ENCODE measurements at places on chromosomes 6 and 20.

GRCh38 chr20:57612916-57613315 is 7.3 kb downstream of the ZBP1 start:
- DNase-seq: no peak

DNA sequence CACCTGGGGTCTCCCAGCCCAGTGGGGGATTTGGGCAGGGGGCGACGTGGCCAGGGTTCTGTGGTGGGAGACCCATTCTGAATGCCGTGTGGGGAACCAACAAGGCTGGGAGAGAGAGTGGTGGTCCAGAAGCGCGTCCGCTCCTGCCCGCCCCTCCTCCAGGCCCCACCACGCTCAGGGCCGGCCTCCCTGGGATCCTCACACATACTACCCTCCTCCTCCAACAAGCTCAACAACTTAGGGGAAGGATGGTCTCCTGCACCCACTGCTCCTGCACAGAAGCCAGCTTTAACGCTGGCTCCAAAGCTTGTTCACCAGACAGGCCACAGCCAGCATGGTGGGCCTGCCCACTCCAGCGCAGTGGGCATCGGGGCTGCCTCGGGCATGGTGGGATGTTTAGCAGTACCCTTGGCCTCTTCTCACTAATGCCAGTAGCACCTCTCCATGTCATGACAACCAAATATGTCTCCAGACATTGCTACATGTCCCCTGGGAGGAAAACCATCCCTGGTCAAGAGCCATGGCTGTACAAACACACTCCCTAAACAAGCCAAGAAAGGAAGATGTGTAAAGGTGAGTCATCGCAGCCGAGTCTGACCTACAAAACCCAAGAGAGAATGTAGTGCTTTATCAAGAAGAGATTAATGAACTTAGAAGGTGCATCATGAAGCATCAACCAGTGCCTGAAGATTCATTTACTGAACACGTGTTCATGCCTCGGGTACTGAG is 75.7 kb downstream of the BMP7 start:
- peak; percentile 79 for DNase-seq

DNA sequence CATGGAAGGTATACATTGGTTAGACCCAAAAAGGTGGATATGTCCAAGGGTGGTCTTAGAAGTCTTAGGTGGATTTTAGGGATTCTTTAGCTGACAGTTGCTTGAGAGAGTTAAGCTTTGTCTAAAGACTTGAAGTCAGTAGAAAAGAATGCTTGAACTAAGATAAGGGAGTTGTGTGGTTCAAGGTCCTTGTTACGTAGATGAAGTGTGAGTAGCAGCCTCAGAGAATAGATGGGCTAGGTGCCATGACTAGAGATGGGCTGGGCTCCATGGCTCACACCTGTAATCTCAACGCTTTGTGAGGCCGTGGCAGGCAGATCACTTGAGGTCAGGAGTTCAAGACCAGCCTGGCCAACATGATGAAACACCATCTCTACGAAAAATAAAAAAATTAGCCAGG is 1.7 kb downstream of the SHLD1 start:
- DNase-seq: no peak

DNA sequence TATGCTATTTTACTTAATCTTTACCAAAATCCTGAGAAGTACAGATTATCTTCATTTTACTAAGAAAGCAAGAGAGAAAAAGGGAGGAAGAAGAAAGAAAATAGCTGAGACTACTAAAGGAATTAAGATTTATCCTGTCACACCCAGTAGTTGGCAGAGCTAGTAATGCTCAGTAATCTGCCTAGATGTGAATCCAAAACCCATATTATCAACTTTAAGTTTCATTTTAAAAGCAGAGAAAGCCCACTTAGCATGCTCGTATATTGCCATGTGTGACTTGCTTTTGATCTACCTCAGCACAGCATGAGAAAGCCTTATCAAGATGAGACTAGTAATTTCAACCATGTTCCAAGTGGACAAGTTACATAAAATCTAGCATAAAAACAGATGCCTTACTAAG is 451.5 kb downstream of the TENT5A start:
- no peak for DNase-seq

- peak; percentile 23 for DNase-seq
Measured at GRCh38 chr6:139482287-139482686, 107.8 kb upstream of the CITED2 start.

DNA sequence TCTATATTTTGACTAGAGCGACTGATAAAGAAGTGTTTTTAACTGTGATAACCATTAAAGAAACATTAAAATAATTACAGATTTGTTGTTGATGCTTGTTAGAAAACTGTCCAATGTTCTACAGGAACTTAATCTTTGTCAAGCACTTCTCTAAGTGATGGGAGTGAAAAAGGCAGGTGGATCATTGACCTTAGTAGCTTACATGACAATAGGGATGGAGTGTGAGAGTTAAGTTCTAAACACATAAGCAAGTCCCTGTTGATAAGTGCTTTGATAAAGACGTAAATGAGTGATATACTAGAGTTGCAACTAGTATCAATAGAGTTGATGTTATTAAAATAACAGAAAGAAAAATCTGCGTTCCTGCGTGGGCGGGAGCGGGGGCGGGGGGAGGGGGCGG is 931.5 kb upstream of the EPHA7 start:
- DNase-seq: no peak

GRCh38 chr6:165636402-165637048 is 26.5 kb downstream of the PDE10A start:
- no peak for DNase-seq

- no peak for DNase-seq
Measured at GRCh38 chr6:42225029-42225339, 7.3 kb upstream of the MRPS10 start.

DNA sequence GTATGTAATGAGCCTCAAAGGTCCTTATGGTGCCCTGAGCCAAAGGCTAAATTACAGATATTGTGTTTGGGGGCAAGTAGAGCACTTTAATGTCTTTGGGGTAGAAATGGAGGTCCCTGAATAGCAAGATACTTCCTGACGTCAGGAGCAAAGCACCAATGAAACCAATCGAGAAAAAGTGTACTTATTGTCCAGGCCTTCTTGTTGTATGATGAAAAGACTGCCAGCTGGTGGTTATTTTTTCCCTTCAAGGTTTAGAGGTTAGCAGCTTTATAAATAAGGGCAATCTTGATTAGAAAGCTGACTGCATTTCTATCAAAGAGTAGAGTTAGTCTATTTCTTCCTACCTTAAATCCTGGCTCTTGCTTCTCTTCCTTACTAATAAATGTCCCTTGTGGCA is 76.1 kb upstream of the HSF2 start:
- DNase-seq: no peak

- DNase-seq: no peak
Measured at GRCh38 chr6:155483858-155484257, 28.2 kb upstream of the NOX3 start.

GRCh38 chr6:162706232-162706631 is 21.3 kb downstream of the PRKN start:
- DNase-seq: no peak

DNA sequence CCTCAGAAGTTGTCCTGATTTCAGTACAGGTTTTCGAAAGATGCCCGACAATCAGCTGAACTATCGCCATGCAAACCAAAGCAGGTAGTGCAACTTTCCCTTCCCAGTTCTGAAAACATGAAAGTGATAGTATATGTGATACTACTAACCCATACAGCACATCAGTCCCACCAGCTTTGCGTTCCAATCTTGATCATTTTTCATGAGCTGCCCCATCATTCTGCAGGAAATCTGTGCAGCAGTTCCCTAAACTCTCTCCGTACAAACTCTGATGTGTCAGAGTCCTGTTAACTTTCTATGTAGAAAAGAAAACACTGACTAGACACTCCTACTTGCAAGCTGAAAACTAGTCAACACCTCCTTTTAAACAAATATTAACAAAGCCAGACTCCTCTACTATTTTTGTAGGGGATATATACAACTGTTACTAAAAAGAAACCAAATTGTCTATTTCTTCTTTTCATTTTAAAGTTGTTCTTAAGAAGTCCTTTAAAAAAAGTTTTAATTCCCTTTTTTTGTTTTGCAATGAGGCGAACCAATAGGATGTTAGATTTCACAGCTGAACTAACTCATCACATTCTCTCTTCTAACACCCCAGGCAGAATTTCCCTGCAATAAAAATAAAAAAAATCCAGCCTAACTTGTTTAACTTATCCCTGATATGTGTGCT is 99.6 kb upstream of the DST start:
- no peak for DNase-seq

Data from NB4 (cell line).